Activated gamma-delta T cell treated with anti-CD3 and anti-CD28 coated beads, Interleukin-2, amount 50 U/mL, for 16 hours (primary cell): ENCODE measurements at places on chromosomes 5 and 9.

GRCh38 chr9:18928711-18929110, 104.3 kb downstream of the SAXO1 start:
- DNase-seq = no peak

DNA sequence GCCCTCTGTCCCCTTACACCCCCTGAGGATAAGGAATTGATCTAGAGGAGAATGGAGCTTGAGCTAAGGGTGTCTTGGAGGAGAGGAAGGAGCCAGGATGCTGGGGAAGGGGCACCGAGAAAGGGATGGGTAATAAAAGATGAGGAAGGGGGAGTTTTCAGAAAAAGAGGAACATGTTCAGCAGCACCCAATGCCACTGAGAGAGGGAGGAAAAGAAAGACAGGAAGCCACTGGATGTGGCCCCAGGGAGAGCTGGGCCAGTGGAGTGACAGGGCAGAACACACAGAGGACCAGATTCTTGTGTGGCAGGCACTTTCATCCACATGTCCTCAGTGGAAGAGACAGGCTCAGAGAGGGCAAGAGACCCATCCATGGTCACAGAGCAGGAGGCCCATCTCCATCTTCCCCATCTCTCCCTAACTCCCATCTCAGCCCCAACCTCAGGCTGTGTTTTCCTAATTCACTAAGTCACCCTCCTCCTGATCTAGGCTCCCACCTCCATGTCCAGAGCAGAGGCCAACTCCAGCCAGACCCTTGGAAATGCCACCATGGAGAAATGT, 7.2 kb downstream of the PFN3 start:
- DNase-seq = no peak

DNA sequence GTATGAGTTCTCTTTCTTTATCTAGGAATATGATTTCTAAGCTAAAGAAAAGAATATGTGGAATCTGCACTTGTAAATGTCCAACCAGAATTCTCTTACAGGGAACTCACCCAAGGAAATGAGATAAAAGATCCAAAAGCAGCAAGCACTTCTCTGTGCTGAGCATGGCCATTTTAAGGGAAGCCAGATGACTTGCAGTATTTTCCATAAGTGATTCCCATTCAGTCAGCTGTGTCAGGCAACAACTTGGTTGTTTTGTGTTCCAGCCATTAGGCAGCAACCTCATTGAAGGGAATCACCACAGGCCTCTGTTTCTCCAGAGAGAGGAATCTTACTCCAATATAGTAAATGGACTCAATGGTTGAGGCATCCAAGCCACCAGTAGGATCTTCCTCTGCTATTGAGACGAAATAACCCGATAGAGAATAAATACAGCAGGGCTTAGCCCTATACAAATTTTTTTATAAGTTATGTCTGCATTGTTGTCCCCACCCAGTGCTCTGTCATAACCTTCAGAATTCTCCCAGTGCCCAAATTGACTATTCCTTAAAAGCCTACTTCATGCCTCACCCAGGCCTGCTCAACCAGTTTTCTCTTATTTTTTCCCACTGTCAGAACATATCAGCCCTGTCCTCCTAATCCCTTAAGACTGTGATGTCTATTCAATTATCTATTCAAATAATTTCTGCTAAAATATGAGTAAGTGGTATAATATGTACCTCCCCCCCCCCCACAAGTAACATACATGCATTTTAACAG, 236.6 kb downstream of the PJA2 start:
- no peak for DNase-seq

- DNase-seq = no peak
Observed at GRCh38 chr5:160869989-160870521, 18.0 kb upstream of the ATP10B start.

- DNase-seq = no peak
Observed at GRCh38 chr9:127893392-127893791, 6.0 kb downstream of the ST6GALNAC6 start.

- DNase-seq = no peak
Observed at GRCh38 chr5:108484035-108484434, 102.1 kb upstream of the FBXL17 start.

- DNase-seq = no peak
Observed at GRCh38 chr9:4048441-4048840, 251.4 kb downstream of the GLIS3 start.

DNA sequence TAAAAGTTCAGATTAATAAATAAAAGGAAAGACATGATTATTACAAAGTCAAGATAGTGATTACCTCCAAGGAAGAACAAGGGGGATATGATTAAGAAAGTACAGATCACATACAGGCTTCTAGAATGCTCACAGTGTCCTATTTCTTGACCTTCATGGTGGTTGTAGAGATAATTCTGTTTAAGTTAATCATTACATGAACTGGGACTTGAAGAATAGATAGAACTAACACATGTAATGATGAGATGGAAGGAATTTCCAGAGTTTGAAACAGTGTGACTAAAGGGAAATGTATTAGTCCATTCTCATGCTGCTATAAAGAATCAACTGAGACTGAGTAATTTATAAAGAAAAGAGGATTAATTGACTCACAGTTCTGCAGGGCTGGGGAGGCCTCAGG, 72.7 kb downstream of the LURAP1L start:
- DNase-seq = no peak

DNA sequence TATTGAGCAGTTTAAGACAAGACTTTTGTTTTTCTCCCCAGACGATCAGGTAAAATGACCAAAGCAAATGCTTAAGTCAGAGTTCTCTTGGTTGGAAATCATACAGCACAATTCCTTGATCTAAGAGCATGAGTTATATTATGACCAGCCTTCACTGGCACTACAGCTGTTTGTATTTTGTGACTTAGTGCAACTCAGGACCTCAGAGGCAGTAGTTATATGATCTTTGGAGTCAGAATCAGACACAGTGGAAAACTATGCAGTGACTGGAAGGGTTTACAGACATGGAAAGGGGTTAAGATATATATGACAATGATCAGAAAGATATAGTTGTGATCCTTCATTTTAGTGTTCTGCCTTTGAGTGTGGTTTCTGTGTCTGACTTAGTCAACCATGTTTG, 24.3 kb downstream of the RAD23B start:
- no peak for DNase-seq

GRCh38 chr5:116557669-116558271, 16.9 kb downstream of the SEMA6A start:
- DNase-seq = no peak

DNA sequence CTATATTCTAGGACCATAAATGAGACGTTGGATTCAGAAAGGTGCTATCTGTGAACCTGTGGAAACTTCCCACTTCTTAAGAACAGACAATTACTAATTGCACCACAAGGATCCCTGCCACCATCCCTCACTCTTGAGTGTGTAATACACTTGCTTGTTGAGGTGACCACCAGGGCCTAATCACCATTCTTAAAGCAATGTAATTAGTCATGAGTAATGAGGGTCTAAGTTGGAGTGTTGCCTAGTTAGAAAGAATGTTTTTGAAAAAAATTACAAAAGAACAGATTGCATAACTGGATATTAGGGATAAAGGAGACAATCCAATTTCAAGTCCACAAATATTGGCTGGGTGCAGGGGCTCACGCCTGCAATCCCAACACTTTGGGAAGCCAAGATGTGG, 56.9 kb upstream of the TRIO start:
- no peak for DNase-seq

- no peak for DNase-seq
Observed at GRCh38 chr9:131622523-131622922, 77.2 kb downstream of the PRRT1B start.

- no peak for DNase-seq
Observed at GRCh38 chr9:131365546-131365945, 28.3 kb upstream of the PRRC2B start.

DNA sequence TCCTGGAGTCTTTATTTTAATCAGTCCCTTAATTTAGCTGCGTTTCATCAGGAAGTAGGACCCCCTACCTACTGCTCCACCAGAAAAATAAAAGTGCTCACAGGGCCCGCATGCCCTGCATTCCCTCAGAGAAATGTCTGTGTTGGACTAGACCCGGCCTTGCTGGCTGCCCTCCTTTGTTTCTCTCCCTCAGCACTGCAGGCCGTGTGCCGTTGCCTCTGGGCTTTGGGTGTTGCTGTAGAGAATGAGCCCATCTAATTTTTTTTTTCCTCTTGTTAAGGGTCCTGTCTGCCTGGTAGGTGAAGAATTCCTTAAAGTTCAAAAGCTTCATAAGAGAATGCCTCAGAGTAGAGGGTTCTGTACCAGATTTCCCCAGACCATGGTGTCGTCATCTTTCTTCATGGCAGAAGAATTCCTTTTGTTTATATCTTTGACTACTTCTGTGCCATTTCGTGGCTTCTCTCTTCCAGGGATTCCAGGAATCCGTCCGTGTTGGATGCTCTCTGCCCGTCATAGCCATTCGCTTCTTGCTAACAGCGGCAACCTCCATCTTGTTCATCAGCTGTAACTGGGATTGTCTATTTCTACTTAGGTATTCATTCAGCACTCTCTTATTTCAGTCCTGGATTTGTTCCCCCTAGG, 49.8 kb upstream of the ANGPTL2 start:
- no peak for DNase-seq

GRCh38 chr5:133942614-133943474, 25.6 kb downstream of the C5orf15 start:
- DNase-seq = no peak

DNA sequence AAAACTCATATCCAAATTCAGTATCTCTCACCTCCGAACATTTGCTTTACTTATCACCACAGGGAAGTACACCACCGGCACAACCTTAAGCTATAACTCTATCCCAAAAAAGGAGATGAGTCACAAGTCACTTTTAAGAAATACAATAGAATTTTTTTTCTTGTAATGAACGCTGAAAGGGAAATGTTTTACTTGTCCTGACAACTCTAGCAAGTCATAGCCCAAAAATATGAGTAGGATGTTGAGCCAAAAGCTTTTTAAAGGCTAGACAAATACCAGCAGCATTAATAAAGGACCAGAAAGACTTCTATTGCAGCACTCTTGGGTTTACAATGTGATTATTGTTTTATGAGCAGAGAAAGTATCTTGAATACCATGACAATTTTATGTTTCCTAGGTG, 147.3 kb upstream of the FST start:
- DNase-seq = no peak
